ENCODE measurements at places on chromosomes 12 and 14.

DNA sequence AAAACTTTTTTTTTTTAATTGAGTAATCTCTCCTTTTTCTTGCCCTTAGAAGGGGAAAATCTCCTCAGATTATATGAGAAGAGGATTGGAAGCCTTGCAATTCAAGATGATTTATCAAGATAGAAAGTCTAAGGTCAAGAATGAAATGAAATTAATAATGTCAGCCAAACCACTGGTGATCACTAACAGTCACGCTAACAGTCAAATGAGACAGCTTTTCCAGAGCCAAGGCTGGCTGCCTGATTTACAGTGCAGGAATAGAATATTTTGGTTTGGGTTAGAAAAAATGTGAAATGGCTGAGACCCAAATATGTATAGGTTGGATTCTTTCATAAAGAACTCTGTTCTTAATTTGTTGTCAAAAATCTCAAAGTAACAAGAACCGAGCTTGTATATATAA is 204.3 kb downstream of the PPM1H start:
- DNase-seq = no peak
- no peak overlapping the region for H3K27ac ChIP-seq
- no peaks in the 10 kb centered on the region for H3K36me3 ChIP-seq
- no peaks in the 10 kb centered on the region for H3K4me1 ChIP-seq

GRCh38 chr12:113007166-113007565 is 28.8 kb downstream of the OAS2 start:
- DNase-seq = no peak
- H3K4me3 ChIP-seq = no peak overlapping the region
- H3K36me3 ChIP-seq = peaks cover 94% of the 10 kb centered on the region
- H3K27ac ChIP-seq = no peak overlapping the region
- H3K27me3 ChIP-seq = no peaks in the 10 kb centered on the region

GRCh38 chr14:100486025-100486828 is 101.0 kb downstream of the BEGAIN start:
- H3K4me3 ChIP-seq = no peak overlapping the region
- peak; percentile 22 for DNase-seq
- H3K27me3 ChIP-seq = no peaks in the 10 kb centered on the region
- H3K27ac ChIP-seq = no peak overlapping the region

DNA sequence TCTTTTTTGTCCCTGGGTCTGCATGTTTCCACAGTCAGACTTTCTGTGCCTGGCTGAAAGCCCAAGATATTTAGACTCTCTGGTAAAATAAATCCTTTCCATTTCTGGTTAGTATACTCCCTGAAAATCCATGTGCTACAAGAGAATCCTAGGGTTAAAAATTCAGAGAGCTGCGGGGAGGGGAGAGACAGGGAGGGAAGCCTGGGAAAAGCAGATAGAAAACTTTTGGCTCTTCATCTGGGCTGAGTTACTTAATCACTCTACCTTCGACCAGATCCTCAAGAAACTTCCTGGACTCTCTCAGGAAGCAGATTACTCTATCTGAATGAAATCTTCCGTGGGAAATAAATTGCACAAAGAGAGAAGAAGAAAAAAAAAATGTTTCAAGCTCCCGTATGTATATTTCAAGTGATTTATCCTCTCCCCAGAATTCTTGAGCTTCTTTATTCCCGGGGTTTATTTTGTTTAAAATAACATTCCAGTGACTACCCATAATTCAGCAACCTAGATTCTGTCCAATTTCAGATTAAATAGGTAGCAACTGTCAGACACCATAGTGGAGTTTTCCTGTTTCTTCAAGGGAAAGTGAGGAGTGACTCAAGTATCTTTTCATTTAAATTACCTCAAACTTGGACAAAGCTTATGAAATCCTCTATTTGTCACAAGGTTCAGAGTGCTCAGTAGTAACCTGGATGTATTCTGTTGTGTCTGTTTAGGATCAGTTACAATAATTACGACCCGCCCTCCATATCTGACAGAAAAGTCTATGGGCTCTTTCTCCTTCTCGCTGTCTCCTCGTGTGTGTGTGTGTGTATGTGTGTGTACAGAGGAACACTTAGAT is 163.7 kb downstream of the MYRFL start:
- H3K36me3 ChIP-seq = no peaks in the 10 kb centered on the region
- no peaks in the 10 kb centered on the region for H3K4me1 ChIP-seq
- no peak overlapping the region for H3K27ac ChIP-seq

GRCh38 chr12:5846950-5847349 is 98.1 kb downstream of the ANO2 start:
- H3K36me3 ChIP-seq = no peaks in the 10 kb centered on the region
- no peaks in the 10 kb centered on the region for H3K4me1 ChIP-seq
- H3K4me3 ChIP-seq = no peak overlapping the region
- DNase-seq = no peak
- H3K27ac ChIP-seq = no peak overlapping the region

DNA sequence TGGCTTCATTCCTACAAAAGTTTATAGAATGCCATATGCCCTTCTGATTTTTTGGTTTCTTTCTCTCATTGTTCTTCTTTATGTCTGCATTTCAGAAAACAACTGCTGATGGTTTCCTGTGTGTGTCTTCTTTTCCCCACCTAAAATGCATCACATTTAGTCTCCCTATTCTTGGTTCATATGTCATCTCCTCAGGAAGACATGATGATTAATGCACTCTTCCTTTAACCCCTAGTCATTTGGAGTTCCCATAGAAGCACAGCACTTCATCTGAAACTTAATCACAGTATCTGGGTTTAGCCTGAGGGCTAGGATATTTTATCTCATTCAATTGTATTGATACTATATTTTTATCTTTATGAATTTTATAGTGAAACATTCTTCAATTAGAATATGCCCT is 21.5 kb downstream of the GNPNAT1 start:
- no peaks in the 10 kb centered on the region for H3K4me1 ChIP-seq
- no peak overlapping the region for H3K27ac ChIP-seq
- H3K4me3 ChIP-seq = no peak overlapping the region
- no peaks in the 10 kb centered on the region for H3K27me3 ChIP-seq
